ENCODE measurements at places on chromosomes 3 and 15.

DNA sequence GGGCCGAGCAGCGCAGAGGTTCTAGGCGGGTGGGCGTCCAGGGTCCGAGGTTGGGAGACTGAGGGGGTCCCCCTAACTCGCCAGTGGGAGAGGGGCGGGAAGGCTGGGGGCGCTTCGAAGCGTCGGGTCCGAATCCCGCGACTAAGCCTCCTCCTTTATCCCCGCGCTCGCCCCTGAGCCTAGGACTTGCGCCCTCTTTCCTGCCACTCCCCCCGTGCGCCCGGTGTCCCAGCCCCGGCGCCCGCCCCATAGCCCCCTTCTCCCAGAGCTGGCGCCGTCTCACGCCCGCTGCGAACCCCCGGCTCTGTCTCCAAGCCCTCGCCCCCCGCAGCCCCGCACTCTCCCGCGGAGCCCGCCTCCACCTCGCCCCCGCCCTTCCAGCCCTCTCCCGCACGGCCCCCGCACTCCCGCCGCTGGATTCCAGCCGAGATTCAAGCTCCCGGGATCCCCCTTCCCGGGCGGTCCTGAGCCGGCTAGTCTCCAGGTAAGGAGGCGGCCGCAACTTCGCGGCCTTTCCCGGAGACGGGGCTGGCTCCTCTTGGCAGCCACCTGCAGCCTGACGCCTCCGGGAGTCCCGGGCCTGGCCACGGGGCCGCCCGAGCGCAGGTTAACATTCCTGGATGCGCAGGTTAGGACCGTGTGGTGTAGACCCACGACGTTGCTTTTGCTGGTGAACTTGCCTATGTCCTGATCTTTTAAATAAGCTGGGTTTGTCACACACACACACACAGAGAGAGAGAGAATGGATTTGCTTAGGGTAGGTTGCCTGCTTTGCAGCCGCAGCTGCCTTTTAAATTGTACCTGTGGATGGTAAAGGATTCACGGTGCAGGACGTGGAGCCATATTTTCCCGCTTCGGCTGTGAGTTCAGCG, 563 bp downstream of the PXYLP1 start:
- peak; percentile 34 for DNase-seq

DNA sequence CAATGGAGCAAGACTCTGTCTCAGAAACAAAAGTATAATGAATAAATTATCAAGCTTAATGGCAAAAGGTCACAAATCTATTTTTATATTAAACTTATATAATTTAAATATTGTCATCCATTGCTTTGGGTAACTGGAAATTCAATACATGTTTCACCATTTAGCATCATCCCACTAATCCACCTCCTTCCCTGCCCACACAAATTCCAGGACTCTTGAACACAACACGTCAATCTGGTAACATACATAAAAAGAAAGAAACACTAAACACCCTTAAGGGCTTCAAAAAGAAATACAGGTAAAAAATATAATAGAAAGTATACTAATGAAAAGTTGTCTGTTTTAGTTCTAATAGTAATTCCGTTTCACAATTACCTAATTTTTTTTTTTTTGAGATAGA, 149.4 kb downstream of the STAG1 start:
- no peak for DNase-seq

DNA sequence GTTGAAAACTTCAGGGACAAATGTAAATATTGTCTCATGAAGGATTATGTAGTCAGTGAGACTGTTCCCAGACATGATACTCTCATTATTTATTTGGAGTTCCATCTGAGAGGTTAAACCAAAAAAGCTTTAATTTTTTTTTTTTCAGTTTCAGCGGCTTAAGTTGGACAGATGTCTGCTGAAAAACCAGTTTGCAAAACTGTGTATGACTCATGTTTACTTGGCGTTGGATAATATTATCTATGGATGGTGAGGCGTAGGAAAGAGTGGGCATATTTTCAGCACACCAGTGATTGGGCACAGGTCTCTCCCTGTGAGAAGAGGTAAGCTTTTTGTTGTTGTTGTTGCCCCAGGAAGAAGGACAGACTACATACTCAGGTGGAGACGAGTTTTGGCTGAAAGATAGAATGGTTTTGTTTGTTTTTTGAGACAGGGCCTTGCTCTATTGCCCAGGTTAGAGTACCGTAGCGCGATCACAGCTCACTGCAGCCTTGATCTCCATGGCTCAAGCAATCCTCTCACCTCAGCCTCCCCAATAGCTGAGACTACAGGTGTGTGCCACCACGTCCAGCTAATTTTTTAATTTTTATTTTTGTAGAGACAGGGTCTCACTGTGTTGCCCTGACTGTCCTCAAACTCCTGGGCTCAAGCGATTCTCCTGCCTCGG, 16.4 kb upstream of the ANXA2 start:
- DNase-seq = peak; percentile 66

- DNase-seq = no peak
These were observed 218.8 kb downstream of the UBE2E2 start for GRCh38 chr3:23421811-23422516.

DNA sequence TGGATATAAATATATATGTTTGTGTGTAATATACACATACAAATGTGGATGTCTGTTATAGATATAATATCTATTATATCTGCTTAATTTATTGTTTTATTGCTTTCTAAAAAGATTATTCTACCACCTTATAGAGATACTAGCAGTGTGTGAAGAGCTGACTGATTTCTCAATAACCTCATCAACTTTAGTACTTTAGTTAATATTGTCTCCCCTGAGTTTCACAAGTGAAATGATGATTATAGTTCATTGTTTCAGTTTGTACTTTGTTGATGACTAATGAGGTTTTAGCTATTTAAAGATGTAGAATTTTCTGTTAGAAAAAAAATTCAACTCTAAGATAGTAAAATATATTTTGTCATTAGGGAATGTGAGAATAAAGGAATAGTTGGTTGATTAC, 11.4 kb downstream of the RSRC1 start:
- no peak for DNase-seq

GRCh38 chr15:92059036-92059970, 205.8 kb downstream of the SLCO3A1 start:
- DNase-seq = no peak

DNA sequence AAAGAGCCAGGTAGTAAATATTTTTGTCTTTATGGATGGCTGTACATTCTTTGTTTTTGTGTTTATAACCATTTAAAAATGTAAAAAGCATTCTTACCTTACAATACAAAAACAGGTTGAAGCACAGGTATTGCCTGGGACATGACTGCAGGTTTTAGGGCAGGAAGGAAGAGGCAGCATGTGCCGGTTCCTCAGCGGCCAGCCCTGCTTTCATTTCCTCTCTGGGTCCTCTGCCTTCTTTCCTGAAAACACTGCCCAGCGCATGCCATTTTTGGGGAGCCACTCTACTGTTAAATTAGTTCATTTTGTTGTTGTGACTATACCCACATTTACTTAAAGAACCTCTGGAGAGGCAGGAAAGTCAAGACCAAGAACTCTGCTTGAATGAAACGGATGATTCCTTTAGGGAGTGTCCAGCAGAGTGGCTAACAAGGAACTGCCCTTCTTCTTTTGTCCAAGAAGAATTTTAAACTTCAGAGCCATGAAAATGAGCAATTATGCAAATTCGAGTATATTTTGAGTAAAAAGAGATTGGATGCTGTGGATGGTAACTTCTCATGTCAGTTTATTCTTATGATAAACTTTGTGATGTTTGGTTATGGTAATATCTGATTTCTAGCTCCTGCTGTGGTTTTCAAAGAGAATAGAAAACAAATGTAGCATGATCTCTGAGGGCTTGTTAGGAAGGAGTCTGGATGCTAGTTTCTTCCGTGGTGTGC, 52.7 kb downstream of the SACM1L start:
- DNase-seq = no peak

DNA sequence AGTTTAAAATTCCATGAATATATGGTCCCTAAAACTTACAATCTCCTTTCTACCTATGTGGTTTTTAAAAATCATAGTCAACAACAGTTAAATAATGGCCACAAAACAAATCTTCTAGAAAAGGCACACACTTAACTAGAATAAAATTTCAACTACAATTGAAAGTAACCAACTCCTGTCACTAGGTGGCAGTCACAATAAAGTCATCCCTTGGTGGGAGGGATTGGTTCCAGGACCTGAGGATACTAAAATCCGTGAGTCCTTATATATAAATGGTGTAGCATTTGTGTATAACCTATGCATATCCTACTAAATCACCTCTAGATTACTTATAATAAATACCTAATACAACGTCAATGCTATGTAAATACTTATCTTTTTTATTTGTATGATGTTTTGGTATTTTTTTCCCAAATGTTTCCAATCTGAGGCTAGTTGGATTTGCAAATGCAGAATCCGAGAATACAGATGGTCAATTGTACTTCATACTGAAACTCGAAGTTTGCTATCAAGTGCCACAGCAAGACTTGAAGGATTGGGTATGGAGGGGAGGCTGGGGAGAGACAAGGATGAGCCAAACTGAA, 172.6 kb downstream of the FMN1 start:
- peak; percentile 55 for DNase-seq

DNA sequence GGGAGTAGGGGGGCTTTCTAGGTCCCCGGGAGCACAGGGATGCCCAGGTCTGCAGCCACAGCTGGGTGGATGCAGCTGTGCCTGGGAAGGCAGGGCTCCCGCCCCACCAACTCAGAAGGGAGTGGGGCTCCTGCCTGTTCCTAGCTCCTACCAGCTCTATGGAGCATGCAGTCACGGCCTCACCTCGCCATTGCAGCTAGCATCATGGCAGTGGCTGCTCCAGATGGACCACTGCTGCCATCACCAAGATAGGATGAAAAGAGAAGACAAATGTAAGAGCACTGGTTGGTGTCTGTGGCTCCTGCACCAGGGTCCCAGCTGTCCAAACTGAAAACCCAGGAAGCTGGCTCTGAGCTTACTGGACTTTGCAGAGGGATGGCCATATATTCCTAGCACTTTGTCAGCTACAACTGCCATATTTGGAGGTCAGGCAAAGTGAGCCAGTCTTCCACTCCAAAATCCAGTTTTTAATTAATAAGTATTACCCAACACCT, 3.0 kb upstream of the LIMD1 start:
- no peak for DNase-seq

GRCh38 chr3:29679944-29680343, 399.1 kb downstream of the RBMS3 start:
- DNase-seq = no peak

DNA sequence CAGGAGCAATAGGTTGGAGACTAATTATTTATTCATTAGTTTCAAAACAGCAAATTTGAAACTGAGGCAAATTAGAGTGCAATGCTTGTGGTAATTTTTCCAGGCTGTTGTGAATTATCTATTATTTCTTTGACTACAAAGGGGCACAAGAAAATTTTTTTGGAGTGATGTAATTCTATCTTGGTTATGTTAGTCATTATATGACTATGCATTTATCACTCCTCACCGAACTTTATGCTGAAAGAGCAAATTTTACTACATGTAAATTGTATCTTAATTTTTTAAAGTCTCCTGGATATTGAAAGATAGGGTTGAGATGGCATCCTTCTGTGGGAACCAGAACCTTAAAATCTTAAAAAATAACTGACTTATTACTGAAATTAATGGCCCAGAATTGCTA, 320.0 kb upstream of the ROBO1 start:
- no peak for DNase-seq

- DNase-seq = no peak
These were observed 20.5 kb downstream of the MRPS11 start for GRCh38 chr15:88487796-88488523.

DNA sequence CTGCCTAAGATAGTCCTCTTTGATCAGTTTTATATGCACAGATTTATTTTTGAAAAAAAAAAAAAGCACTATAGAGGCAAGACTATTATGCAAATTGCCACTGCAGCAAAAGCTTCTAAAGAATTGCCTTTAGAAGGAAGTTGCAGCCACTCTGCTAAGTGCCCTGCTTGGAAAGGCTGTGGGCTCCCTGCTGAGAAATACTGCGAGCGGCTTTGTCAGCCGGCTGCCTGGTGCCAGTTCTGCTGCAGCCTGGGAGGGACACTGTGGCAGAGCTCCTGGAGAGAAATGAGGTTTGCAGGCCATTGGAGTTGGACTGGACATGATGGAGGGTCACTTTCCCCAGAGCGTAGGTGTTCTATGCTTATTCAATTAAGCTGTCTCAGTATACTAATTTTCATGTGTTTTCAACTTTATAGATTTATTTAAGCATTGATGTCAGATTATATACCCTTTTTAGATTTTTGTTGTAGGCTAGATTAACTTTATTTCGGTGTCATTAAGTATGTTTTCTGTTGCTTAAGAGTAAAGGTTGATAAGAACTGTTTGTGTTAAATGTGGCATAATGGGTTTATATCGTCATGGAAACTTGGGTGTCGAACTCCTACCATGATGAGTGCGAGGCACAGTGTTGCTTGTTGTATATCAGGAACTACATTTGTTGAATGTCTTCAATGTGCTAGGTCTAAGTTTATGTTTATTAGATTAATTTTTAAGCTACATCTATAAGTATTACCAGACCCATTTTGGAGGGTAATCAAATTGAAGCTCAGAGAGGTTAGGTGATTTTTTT, 6.6 kb downstream of the MAP2K5 start:
- DNase-seq = no peak

DNA sequence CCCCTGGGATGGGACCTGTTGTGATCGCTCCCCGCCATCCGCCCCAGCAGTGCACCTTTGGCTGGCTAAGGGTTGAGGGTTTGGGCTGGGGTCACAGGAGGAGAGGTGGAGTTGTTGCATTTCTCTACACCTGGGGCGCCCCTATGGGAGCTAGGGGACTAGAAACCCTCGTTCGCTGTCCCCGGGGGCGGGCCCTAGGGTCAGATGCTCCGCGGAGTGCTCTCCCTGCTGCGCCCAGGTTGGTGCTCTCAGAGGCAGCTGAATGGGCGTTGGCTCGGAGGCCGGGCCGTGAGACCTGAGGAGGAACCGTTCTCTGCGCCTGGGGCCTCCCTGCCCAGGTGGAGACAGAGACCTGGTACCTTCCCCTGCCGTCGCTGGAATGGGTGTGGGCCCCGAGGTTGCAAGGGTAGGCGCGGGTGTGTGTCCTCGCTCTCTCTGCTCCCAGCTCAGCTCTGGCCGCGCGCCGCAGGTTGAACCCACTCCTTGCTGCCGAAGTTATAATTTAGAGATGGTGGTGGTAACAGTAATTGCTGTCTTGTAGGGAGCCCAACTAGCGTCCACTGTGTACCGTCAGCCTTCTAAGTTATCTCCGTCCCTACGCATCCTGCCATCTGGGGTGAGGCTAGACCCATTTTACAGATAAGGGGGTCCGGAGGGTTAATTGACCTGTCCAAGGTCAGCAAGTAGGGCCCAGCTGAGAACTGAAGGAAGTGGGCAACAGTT, 965 bp downstream of the FLNB start:
- peak; percentile 52 for DNase-seq

DNA sequence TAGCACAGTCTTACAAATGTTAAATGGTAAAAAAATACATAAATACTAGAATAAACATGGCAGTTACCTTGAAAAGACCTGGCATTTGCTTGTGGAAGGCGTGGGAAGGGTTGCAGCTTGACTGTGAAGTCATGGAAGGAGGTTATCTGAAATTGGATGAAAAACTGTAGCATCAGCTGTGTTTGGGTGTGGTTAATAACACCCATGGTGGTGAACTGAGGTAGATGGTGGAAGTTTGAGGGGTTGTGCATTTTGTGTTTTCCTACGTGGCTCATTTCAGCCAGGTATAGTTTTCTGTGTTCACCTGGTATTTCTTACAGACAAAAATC, 46.5 kb downstream of the PSMD6 start:
- no peak for DNase-seq
